ENCODE measurements at places on chromosomes 4 and X. TPM values are rescaled to one million over a fixed set of nuclear protein-coding genes. Genes with fewer than 3 reads are reported as not detected.

The CSAG1 gene
- not detected for polyA plus RNA-seq

The TASL gene
- 0.22 TPM for polyA plus RNA-seq

- DNase-seq, result no peak
Measured at GRCh38 chrX:153634832-153635231, 12.2 kb upstream of the DUSP9 start.

DNA sequence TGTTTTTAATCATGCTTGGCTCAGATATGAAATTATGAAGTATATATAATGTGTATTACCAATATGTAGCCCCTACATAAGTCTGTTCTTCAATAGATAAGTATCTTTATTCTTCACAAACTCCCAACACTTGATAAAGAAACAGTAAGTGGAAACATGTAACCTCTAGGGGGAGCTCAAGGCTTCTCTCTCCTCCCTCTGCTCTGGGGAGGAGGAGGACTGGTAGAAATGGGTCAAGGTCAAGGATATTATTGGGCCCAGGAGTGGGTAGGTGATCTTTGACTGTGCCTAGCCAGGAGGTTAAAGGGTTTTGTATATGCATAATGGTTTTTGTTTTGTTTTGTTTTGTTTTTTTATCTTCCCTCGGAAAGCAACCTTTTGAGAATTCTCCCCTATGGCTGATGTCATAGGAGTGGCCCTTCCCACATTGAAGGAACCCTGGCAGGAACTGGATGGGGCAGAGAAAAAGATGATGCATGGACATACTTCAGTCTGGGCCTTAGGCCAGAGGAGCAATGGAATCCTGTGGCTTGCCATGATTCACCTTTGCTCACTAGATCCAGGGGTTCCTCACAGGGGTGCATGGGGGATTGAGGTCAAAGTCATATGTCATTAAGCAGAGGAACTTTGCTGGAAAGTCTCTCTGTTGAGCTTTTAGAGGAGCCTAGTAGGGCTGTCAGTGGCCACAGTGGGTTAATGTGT lies 460.3 kb downstream of the MID1IP1 start:
- DNase-seq, result no peak

- no peak for DNase-seq
Measured at GRCh38 chr4:163693776-163694175, 199.3 kb downstream of the TMA16 start.

GRCh38 chrX:10615931-10616774 lies 4.2 kb downstream of the MID1 start:
- DNase-seq, result peak; percentile 74

DNA sequence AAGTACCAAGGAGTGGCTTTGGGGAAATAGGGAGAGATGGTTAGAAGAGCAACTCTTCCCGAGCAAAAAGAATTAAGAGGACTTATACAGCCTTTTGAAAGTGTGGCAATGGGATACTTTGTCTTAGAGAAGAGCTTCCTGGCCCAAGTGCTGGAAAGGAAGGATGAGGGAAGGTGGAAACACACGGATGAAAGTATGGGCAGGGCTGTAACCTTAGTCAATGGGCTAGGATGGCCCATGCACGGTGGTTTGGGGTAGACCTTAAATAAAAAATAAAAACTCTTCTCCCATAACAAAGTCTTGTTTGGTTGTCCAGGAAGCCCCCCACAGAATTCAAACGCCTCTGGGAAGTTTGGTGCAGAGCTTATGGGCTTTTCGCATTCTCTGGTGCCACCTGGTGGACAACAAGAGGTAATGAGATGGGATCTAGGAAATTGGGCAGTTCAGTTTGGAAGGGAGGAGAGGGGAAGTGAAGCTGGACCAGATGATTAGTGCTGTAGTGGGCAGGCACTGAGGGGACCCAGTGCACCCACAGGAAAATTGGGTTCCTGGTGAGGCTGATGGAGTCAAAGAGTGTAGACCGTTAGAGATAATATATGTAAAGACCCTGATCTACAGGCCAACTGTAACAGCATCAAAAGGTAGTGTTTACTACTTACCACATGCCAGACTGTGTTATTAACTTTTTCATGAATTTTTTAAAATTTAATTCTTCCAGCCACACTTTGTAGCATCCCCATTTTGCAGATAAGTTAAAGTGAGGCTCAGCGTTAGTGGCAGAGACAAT lies 13.8 kb upstream of the ENOX2 start:
- DNase-seq, result no peak

DNA sequence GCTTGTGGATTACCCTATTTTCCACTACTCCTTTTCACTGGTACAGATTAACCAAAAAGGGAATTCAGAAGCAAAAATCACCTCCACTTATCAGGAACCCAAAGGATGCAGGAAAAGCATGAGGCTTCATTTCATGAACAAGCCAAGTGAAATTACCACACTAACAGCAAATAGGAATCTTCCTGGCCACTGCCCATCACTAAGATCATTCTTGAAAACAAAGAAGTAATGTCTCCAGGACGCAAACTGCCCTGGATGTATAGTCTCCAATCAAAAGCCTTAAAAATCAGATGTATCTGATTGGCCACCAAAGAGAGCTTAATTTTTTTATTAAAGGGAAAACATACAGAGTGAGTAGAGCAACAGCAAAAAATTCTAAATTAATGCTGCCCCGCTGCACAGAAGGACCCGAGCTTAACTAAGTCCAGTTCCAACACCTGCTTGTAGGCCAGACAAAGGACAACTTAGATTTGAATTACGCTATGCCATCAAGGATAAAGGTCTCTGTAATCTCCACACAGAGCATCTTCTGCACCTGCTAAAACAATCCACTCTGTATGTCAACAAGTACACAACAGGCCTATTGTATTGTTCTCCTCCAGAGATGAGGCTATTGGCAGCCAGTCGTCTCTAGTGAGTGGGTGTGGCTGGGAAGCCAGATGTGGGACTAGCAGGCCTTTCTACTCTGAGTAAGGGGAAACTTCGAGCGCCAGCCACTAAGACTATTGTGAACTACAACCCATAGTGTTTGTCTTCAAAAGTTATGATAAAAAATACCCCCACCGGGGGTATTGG lies 12.4 kb downstream of the ZDHHC9 start:
- no peak for DNase-seq

Data from kidney (tissue), 22 donors.